ENCODE measurements at places on chromosomes 3 and 15.

- DNase-seq: no peak
These were observed 77.3 kb downstream of the SMAD3 start for GRCh38 chr15:67142767-67143100.

GRCh38 chr15:88341006-88341405 lies 84.5 kb upstream of the NTRK3 start:
- no peak for DNase-seq

GRCh38 chr3:100709842-100710260 lies 557 bp downstream of the TFG start:
- DNase-seq: peak; percentile 1

- no peak for DNase-seq
These were observed 183.3 kb upstream of the ROPN1 start for GRCh38 chr3:124174910-124175874.

DNA sequence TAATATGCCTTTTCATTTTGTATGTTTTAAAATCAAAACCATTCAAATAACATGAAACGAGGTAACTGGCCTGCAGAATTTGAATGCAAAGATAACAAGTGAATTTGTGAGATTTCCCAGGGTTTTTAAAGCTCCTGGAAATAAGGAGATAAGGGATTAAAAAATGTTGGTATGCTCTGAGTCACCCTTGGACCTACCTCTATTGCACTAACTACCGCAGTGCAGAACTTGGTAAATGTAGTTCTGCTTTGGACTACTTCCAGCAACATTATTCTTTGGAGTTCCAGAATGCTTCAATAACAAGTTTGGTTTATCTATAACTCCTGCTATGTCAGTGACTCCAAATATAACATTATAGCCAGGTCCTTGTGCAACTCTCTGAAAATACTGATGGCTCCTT lies 201.7 kb downstream of the GAP43 start:
- no peak for DNase-seq

DNA sequence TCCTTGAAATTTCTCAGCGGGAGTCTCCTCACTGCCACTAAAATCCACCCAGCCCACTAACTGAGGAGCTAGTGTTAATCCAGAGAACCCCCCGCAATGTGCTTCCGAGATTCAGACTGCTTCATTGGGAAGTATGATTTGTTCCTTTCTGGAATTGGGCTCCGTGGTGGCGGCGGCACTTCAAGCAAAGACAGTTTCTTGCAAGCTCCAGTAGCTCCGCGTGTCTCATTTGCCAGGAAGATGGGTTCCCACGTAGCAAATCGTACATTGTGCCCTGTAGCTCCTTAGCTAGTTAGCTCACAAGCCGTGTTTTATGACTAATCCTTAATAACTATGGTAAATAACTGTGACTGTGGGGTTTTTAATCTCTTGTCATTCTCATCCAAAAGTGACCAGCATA lies 45.4 kb downstream of the SLC6A1 start:
- no peak for DNase-seq

- DNase-seq: no peak
These were observed 1.2 kb downstream of the SS18L2 start for GRCh38 chr3:42591811-42592210.

All from GM18507 (cell line).